ENCODE measurements at places on chromosomes 16 and 17.

DNA sequence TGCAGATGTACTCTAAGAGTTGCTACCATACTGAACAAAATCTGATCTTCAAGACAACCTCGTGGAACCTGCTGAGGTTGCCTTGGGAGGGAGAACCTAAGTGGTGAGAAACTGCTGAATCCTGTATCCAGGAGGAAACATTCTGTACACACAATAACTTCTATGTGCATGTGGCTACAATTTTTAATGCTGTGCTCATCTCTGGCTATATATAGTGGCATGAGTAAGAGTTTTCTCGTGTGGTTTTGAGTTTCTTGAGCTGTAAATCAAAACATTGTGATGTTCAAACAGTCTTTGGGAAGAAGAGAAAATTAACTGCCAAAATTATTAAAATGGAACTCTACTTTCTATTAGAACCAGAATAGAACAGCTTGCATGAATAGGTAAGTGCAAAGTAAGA, 206.8 kb downstream of the CA10 start:
- DNase-seq = no peak

- DNase-seq = peak; percentile 30
These were observed 32.6 kb downstream of the KLHDC4 start for GRCh38 chr16:87733190-87733589.

GRCh38 chr16:89190150-89190958, 10.0 kb downstream of the SLC22A31 start:
- DNase-seq = no peak

DNA sequence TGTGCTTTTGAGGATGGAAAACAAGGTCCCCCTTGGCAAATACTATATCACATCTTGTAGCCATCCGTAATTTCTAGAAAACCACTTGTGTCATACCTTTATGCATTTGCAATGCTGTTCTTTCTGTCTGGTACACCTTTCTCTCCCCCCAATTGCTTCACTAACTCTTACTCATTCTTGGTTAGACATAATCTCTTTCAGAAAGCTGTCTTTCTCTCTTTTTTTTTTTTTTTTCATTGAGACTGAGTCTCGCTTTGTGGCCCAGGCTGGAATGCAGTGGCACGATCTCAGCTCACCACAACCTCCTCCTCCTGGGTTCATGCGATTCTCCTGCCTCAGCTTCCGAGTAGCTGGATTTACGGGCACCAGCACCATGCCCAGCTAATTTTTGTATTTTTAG, 94.9 kb upstream of the C17orf78 start:
- no peak for DNase-seq

- DNase-seq = no peak
These were observed 103.7 kb downstream of the RBFOX1 start for GRCh38 chr16:7436306-7436705.

DNA sequence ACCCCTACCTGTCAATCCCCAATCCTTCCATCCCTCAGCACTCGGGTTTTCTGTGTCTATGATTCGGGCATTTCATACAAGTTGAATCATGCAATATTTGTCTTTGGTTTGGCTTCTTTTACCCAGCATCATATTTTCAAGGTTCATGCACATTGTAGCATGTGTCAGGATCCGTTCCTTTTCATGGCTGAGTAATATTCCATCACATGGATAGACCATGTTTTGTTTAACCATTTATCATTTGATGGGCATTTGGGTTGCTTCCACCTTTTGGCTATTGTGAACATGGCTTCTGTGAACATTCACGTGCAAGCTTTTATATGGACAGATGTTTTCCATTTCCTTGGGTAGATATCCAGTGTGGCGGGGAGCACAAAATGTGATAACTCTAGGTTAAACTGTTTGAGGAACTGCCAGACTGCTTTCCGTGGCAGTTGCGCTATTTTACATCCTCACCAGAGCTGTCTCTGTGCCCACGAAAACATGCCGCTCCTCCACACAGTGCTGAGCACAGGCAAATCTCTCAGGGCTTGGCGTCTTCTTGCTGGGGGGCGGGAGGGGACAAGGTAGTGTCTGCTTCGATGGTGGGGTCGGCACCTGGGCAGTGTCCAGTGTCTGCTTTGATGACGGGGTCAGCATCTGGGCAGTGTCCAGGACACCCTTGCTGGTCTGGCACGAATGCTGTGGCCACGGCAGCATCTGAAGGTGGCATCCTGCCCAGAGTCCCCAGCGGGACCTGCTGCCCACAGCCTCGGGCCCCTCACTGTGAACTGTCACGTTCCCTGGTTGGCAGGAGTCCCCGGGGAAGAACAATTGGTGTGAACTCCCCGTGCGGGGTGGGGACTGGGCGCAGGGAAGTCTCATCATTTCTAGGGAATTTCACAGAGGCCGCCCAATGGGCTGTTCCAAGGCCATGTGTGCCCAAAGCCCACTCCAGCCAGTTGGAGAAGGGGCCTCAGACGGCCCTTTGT, 32.4 kb upstream of the JPH3 start:
- no peak for DNase-seq

DNA sequence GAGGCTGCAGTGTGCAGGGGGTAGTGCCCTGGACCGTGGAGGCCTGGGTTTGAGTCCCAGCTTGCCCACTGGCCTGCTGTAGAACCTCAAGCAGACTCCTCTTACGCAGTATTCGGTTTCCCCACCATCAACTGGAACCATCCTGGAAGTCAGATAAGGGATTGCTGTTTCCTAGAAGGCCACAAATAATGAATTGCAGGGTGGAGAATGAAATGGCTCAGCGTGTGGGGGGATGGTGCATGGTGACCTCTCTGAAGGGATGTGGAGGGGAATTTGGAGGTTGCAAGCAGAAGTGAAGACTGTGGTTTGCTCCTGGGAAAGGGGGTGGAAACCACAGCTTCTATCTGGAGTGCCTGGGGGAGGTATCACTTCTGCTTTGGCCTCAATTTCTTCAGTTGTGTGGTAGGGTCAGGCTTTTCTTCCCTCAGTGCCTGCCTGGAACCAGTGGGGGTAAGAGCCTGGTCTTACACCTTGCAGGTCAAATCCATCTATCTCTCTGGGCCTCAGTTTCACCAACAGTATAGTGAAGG, 1.7 kb downstream of the ADGRG5 start:
- DNase-seq = peak; percentile 16

GRCh38 chr17:6555331-6556120, 829 bp downstream of the PITPNM3 start:
- no peak for DNase-seq

DNA sequence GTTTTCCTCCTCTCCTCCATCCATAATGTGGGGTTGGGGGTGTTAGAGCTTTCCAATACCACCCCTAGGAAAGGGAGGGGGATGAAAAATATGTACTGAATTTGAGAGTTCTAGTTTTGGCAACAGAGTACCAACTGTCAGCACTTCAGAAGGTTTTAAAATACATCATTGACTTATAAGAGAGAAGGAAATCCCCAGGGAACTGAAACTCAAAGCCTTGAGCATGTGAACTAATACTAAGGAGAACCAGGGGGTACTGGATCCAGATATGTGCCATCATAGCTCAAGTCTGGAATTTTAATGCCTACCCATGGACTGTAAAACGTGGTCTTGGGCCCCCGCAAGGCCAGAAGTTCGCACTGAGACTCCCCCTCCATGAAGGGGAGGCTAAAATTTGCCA, 15.8 kb downstream of the CACNG5 start:
- DNase-seq = no peak

GRCh38 chr17:43334738-43335402, 63.9 kb upstream of the ARL4D start:
- DNase-seq = no peak

DNA sequence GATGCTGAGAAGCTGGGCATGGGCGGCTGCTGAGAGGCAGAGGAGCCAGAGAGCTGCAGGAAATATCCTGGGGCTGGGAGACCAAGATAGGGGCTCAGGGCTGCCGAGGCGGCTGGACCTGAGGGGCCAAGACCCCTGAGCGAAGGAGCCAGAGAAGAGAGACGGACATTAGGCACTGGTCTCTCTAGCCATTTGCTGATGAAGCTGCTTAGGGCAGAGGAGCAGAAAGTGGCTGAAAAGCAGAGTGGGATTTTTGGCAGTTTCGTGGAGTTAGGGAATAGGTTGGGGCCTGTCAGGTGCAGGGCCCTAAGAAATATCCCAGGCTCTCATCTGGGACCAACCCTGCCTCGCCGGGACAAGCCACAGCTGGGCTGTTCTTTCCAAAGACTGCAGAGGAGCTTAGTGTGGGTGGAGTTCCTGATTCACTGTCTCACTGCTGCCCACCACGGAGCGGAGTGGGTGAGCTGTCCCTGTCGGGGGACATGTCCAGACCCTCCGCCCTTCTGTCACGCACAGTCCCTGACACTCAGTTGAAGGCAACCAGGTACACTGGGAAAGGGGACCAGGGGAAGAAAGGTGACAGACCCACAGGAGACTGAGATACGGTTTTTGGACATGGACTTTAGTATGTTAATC, 11.3 kb upstream of the DNASE1 start:
- DNase-seq = peak; percentile 9

GRCh38 chr16:55571-56136, 2.0 kb downstream of the SNRNP25 start:
- DNase-seq = no peak

All from activated CD4-positive, alpha-beta memory T cell treated with anti-CD3 and anti-CD28 coated beads, Interleukin-2, amount 10 ng/mL, durations not matched to agents 7 days and 5 days (primary cell).